NB4 (cell line): ENCODE measurements at places on chromosomes 2 and 18.

- DNase-seq = peak; percentile 29
These were observed 9.9 kb downstream of the IER3IP1 start for GRCh38 chr18:47166294-47166693.

DNA sequence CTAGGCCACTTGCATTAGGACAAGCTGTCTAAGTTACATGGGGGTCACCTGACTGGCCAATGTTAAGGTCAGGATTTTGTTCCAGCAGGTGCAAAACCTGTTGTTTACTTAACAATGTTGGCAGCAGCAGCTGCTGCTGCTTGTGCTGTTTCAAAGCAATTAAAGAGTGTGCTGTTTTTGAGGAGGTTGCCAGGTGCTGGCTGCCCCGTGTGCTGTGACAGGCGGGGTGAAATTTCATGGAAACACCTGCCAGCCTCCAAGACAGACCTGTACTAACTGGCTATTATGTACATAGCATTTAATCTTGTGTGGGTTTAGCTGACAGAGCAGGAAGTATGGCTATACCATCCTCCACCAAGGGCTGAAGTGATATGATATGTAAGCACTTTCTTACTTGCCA is 224.9 kb downstream of the ASXL3 start:
- no peak for DNase-seq

GRCh38 chr2:15792331-15792730 is 148.0 kb upstream of the MYCN start:
- DNase-seq = no peak

GRCh38 chr18:4101009-4101408 is 354.1 kb downstream of the DLGAP1 start:
- no peak for DNase-seq

- no peak for DNase-seq
These were observed 385.2 kb downstream of the TNS1 start for GRCh38 chr2:217617616-217618022.

- DNase-seq = peak; percentile 97
These were observed 37.7 kb downstream of the RPIA start for GRCh38 chr2:88729061-88729745.

- DNase-seq = no peak
These were observed 54.3 kb upstream of the TSPYL6 start for GRCh38 chr2:54310311-54310710.

DNA sequence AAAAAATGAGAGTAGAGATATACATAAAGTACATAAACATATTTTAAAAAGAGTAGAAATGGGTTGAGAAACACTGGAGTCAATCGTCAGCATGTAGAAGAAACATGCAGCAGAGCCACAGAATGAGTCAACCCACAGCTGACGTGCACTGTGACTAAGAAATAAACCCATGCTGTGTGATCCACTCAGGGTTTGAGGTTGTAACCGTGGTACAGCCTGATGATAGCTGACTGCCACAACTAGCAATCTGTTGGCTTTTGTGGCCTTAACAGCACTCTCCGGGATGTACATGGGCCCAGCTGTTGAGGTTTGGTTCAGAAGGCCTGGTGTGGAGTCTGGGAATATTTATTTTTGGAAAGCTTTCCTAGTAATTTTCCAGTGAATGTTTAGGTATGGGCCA is 554.4 kb upstream of the MEX3C start:
- DNase-seq = no peak

DNA sequence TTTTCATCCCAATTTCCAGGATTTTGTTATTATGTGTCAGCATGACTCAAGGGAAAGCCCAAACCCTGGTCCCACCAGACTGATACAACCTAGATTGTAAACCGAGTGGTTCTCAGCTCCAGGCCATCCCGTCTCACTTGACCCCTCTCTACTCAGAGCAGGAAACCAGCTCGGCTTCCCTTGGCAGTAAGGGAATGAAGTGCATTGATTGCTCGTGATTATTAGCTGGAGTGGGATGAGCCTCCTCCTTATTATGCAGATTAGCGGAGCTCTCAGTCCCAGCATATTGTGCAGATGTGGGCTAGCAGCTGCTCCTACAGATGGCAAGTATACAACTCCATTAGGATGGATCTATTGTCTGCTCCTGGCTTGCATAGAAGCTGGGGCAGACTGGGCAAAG is 167.6 kb downstream of the LNPK start:
- DNase-seq = no peak

DNA sequence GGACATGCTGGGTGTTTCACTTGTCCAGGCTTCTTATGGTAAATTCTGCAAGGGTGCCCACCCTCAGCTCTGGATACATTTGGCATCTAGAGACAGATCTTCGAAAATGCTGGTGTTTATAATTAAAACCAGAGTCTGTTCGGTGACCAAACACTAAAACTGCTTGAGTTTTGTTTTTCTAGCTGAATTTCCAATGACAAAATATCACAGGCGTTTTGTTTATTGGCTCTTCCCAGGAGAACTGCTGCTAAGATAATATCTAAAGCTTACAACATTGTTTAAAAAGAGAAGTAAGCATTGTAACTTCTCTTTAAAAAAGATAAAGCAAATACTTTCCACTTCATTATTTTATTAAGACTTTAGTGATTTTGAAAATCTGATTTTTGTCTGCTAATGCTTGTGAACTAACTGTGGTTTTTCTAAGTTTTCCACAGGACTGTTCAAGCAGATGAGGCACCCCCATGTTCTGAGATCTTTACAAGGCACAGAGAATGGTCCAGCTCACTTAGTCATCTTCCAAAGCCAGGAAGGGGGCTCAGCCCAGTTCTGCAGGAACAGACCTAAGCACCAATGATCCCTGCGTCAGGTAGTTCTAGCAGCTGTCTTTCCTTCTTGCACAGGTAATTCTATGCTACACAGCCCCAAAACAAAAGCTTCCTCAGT is 94.8 kb upstream of the LTBP1 start:
- no peak for DNase-seq

GRCh38 chr2:69082430-69082997 is 69.5 kb downstream of the ANTXR1 start:
- no peak for DNase-seq

DNA sequence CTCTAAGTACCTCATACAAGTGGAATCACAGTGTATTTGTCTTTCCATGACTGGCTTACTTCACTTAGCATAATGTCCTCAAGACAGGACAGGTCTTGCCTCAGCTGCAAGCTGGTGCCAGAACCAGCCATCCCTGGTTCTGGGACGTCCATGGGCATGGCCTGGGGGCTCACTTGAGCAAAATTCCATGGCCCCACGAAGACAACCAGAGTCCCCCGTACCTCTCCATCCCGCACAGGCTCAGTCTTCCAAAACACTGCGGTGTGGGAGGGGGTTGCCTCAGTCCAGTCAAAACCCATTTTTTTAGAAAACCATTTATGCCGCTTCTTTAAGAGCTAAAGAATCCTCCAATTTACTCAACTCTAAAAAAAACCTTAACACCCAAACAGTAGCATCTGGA is 21.7 kb upstream of the CABLES1 start:
- no peak for DNase-seq

GRCh38 chr2:231621051-231621879 is 28.6 kb downstream of the TEX44 start:
- no peak for DNase-seq

DNA sequence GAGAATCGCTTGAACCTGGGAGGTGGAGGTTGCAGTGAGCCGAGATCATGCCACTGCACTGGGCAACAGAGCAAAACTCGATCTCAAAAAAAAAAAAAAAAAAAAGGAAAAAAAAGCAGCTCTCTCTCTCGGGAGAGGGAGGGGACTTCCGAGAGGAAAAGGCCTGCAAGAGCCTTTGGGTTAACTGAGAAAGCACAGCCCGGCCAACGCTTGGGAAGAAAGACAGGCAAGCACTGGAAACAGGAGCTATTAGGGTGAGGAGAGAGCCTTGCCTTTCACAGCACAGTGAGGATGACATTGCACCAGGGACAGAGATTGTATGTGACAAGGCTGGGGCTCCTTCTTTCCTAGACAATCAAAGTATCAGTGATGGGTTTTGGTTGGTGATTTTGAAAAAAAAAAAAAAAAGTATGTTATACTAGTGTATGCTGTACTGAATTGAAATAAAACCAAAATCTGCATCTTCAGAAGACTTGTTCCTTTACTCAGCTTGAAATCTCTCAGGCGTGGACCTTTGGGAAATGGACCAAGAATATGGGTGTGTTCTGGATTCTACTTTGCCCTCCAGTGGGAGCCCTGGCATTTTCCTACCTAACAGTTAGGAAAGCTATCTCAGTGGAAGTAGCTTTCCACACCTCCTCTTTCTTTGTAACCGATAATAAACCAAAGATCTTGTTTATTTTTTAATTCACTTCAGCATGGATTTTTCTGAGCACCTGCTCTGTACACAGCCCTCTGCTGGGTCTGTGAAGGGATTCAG is 16.7 kb downstream of the SRSF7 start:
- no peak for DNase-seq

- no peak for DNase-seq
These were observed 998 bp upstream of the SLC66A3 start for GRCh38 chr2:11154016-11154922.

- no peak for DNase-seq
These were observed 439.8 kb upstream of the LYPD1 start for GRCh38 chr2:133109772-133110171.

DNA sequence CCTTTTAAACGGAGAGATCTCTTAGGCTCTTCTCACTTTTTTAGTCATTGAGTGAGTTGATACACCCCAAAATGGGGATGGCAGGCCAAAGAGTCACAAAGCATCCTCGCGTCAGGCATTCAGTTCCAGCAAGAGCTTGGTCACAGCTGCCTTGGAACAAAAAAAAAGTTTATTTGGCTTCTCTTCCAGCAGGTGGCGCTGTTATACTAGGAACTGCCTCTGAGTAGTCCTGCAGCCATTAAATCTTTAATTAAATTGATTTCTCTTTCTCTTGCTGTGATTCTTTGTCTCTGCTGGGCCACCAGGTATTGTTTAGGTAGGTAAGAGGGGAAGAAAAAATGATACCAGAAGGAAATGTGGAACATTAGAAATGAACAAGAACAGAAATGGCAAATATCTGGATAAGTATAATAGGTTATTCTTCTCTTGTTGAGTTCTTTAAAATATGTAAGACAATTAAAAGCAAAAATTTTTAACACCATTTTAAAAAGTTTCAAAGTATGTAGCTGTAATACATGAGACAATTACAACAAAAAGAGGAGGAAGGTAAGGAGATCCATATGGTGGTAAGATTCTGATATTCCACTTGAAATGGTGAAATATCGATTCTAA is 175.1 kb downstream of the GALNT1 start:
- peak; percentile 61 for DNase-seq

- DNase-seq = no peak
These were observed 366.4 kb upstream of the FSIP2 start for GRCh38 chr2:185372188-185372587.

GRCh38 chr2:64392529-64392928 is 61.4 kb upstream of the LGALSL start:
- no peak for DNase-seq

DNA sequence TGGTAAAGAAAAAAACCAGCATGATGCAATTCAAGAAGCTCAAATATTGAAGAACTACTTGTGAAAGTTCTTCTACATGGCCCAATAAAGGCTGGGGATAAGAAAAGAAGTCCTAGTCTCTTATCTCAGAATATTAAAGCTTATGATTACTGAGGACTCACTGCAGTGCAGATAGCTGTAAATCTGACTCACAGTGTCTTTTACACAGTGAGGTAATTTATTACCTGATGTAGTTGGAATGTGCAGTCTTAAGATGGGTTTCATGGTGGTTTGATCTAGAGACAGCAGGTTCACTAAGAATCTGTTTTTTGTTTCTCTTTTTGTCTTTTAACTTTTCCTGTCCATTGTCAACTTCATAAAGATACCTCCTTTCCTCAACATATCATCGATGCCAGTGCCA is 484.0 kb upstream of the MAP2 start:
- no peak for DNase-seq

- no peak for DNase-seq
These were observed 10.4 kb downstream of the WDR7 start for GRCh38 chr18:56661360-56662062.

DNA sequence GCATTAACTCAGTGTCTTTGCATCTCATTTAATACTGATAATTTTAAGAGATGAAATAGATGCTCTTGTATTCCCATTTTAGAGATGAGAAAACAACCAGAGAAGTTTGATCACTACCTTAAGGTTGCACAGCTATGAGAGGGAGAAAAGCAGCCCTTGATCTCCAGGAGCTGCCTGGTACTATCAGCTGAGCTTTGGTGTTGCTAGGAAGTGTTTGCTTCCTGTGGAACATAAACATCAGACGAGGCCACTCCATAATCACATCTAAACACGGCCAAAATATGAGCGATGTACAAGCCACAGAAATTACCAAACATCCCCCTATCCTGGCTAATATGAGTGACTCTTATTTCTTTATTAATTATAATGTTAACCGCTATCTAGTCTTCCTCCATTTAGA is 620 bp upstream of the WDFY1 start:
- no peak for DNase-seq

GRCh38 chr2:29192526-29192925 is 77.3 kb downstream of the CLIP4 start:
- DNase-seq = no peak

DNA sequence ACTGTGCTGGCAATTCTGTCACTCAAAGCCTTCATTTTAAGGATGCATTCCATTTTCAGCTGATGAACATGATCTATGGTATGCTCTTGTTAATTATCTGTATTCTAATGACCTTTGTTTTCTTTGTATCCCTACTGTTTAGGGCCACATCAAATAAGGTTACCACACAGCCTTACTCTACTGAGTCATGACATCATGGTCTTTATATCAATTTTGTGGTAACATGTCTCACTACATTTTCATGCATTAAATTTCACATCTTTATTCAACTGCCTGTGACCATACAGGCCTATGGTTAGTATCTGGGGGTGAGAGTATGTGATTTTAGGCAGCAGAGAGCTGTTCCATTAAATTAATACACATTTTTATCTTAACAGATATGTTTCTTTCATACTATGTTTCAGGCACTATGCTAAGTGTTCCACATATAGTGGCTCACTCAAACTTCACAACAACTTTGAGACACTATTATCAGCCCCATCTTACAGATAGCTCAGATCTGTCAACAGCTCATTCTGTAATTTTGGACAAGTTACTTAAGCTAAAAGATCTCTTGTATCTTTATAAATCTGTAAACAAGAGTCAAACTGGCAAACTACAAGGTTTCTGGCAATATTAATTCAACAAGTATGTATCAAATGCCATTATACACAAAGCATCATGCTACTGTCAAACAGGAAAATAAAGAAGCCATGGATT is 18.0 kb downstream of the LRPPRC start:
- no peak for DNase-seq

- no peak for DNase-seq
These were observed 763.8 kb upstream of the CDH7 start for GRCh38 chr18:64986906-64987495.

- DNase-seq = no peak
These were observed 38.9 kb downstream of the THAP4 start for GRCh38 chr2:241598061-241598460.

DNA sequence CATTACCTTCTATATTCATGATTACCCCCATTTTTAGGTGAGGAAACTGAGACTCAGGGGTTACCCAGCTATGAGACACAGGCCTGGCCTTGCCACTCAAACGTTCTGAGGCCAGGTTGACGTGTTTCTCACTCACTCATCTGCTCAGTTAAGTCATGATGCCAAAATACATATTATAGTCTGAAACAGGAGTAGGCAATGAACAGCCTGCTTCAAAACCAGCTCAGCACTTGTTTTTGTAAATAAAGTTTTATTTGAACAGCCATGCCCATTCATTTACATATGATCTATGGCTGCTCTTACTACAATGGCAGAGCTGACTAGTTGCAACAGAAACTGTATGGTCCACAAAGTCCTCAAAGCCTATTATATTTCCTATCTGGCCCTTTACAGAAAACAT is 74.1 kb upstream of the SMAD2 start:
- DNase-seq = no peak

GRCh38 chr18:52518086-52518485 is 178.1 kb downstream of the DCC start:
- DNase-seq = no peak
